Kidney tubule cell (primary cell): ENCODE measurements at places on chromosomes 1 and 21.

- no peak for DNase-seq
Observed at GRCh38 chr1:222759451-222760035, 22.5 kb downstream of the FAM177B start.

GRCh38 chr21:44085491-44086321, 21.5 kb upstream of the PWP2 start:
- no peak for DNase-seq

DNA sequence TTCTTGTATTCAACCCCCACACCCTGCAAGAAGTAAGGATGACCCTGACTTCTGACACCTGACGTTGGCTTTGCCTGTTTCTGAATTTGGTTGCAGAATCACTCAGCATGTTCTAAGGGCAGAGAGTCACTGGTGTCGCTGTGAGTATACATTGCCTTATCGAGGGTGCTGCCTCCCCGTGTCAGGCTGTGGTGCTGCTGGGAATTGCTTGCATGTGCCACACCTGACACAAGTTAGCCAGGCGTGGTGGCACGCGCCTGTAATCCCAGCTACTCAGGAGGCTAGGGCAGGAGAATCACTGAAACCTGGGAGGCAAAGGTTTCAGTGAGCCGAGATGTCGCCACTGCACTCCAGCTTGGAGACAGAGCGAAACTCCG, 45.9 kb downstream of the WDR4 start:
- DNase-seq = peak; percentile 26

GRCh38 chr21:32914424-32915039, 111.2 kb upstream of the OLIG2 start:
- no peak for DNase-seq

DNA sequence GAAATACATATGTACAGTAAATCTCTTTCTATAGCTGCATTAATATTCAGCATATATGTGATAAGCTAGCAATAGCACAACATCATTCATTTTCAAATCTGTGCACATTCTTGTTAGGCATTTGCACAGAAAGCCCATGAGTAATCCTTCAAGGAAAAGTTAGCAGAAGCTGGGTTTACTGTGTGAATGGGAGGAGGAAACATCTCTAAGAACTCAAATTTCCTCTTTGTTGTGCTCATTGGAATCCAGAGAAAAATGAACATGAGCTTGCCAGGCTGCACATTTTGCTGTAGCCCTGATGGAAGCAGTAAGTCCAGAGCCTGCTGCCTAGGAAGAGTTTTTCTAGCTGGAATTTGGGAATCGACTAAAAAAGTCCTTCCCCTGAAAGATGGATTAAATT, 214.2 kb upstream of the FOXD3 start:
- no peak for DNase-seq

DNA sequence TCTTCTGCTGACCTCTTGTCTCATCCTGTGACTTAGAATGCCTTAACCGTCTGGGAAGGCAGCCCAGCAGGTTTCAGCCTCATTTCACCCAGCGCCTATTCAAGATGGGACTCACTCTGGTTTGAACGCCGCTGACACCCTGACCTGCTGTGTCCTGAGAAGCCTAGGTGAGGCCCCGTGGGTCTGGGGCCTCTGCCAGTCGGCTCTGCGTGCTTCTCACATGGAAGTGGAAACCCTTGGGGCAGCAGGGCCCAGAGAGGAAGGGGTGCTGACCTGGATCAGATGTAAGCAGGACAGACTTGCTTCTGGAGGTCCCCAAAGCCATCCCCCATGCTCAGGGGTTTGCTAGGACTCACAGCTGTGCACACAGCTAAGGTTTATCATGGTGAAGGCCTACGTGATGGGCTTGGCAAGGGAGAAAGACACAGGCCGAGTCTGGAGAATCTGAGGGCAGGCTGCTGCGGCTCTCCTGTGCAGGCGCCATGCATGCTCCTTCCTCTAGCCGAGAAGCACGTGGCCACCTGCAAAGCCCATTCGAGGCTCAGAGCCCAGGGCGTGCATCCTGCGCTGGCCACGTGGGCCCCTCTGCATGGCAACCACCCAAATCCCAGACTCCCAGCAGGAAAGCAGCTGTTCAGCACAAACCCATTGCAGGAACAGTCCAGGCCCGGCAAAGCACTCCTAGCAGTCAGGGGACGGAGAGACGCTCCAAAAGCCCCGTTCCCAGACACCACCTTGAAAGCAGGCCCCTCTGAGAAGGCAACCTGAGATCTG, 3.8 kb downstream of the TRPM2 start:
- no peak for DNase-seq

- DNase-seq = no peak
Observed at GRCh38 chr1:170803711-170804110, 131.6 kb upstream of the MROH9 start.

DNA sequence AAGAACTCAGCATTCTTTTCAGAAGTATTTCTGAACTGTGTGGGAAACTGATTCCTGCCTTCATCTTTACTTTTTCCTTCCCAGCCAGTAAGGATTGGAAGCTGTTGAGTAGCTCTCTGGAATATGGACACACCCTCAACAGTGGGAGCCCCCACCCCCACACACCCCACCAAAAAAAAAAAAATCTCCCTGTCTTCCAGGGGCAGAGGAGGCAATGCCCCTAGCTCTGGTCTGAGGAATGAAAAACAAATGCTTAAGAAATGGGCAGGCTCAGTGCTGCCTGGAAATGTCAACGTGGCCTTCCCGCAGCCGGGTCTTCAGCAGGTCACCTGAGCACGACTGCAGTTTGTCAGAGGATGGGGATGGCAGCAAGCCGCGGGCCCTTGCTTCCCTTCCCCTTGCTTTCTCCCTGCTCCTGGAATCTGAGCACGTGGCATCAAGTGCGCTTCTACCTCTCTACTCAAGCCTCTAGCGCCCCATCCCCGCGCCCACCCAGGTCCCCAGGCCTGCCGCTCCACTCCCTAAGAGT, 479 bp downstream of the RGS16 start:
- DNase-seq = peak; percentile 4

DNA sequence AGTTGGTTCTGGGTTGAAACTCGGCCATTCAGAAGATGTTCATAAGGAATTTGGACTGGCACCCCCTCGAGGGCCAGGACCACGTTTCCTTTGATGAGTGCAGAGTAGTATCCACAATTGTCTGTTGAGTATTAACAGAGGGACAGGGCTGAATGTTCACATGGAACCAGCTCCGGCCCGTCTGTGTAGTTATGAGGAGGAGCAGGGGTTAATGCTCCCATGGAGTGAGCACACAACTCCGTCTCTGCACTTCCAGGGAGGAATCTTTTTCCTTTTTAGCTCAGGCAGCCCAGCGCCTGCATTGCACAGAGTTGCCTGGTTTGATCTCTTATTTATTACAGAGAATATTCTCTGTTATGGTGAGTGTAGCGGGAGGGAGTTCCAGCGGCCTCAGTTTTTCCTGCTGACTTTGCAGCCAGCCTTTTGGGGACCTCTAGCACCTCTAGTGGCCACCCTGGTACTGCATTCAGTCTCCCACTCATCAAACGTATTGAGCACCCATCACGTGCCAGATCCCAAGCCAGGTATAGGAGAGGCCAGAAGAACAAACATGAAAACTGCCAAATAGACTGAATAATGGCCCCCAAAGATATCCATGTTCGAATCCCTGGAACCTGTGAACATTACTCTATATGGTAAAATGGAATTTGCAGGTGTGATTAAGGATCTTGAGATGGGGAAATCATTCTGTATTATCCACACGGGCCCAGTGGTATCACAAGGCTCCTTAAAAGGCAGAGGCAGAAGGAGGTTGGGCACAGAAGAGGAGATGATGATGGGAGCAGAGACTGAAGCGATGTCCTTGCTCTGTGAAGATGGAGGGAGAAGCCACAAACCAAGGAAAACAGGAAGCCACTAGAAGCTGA, 167.7 kb upstream of the CSF3R start:
- peak; percentile 57 for DNase-seq

DNA sequence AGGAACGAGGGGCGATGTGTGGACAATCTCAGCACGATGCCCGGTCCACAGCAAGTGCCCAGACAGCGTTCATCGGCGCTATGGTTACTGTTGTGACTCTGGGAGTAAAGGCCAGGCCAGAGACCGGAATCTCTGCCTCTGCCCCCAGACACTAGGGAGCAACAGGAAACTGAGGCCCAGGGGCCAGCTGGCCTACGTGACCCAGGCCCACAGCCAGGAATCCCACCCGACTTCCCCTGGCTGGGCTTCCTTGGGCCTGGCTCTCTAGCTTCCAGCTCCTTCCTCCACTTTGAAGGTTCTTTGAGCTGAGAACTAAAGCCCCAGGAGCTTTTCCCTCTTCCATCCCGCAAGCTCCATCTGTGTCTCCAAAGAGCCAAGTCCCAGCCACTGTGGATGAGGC, 4.6 kb downstream of the LRP8 start:
- no peak for DNase-seq

- DNase-seq = peak; percentile 66
Observed at GRCh38 chr1:210654176-210654981, 325.7 kb downstream of the HHAT start.

DNA sequence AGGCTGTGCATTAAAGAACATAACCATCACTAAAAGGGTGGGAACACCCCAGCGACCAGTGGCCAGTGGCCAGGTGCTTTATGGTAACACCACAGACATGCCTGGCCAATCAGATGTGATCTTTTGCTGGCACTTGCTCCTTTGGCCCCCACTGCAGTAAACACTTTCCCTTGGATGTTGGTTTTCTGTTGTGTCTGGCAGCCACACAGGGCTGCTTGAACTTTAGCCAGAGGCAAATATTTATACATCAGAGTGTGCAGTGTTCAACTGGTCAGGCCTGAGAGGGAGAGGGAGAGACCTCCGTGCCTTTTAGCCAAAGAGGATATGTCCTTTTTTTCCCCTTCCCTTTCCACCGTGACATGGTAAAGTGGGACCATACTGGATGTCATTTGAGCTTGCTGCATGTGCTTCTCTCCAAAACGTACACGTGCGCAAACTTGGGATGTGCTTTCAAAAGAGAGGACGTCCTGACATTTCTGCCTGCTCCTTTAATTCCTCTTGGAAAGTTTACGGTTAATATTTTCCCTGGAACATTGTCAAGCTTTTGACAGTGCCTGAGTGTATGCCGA, 101.2 kb downstream of the NFIA start:
- DNase-seq = no peak

- peak; percentile 72 for DNase-seq
Observed at GRCh38 chr1:214463596-214463995, 87.8 kb downstream of the PTPN14 start.

GRCh38 chr1:48552420-48552819, 80.4 kb upstream of the SPATA6 start:
- DNase-seq = peak; percentile 25

GRCh38 chr1:28066393-28067154, 21.8 kb downstream of the EYA3 start:
- DNase-seq = no peak

DNA sequence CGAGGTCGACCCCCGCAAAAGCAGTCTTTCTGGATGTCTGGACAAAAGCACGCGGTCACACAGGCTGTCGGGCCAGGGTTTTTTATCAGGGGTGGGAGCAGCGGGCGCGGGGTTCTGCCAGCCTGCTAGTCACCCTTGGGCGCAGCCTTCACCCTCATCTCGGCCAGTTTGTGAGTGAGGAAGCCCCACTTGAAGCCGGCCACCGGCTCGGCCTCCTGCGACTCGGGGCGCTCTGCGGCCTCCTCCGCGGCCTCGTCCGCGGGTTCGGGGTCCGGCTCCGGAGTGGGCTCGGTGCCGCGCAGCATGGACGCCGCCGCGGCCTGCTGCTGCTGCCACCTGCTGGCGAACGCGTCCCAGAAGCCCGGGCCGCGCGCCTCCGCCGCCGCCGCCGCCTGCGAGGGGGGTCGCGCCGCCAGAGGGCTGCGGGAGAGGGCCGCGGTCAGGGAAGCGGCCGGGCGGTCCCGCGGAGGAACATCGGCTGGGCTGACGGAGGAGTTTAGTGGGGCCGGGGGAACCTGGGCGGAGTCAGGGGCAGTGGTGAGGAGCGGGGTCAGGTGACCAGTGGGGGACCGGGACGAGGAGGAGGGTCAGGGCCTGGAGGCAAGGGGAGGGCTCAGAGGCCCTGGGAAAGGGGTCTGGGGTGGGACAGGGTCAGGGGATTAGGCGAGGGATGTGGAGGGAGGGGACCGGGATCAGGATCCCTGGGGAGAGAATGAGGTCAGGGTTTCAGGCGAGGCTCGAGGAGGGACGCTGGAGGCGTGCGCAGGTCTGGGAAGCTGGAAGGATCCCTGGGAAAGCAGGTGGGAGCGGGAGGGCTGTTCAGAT, 4.5 kb downstream of the C1orf232 start:
- DNase-seq = peak; percentile 36

DNA sequence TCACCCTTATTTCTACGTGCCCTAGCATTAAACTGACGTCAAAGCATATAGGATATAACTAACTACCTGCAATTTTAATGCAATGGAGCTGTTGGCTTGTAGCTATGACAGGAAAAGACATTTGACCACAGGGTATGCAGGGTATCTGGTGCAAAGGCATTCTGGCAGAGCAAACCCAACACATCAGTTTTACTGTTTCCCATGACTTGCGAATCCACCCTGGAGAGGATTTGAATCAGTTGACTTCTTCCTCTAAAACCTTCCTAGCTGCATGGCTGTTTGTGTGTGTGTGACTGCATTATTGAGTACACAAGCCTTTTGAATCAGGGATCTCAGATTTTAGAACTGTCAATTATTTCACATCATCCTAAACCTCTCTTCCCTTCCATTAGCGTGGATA, 41.7 kb upstream of the SYT14 start:
- peak; percentile 79 for DNase-seq

DNA sequence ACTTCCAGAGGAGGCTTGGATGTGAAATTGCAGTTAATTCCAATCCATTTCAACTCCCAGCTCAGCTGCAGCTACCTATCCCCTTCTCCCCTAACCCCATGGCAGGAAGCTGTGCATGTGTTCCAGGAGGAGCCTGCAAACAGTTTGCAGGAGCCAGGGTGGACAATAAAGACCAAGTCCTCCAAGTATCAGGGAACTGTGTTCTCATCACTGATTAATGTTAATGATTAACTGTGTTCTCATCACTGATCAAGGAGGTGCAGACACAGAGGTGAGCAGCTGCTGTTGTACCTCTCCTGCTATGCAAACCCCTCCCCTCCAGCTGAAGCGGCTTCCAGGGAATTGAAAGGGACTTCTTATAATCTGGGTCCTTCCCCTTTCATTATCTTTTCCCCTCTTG, 19.2 kb downstream of the CLDN19 start:
- DNase-seq = peak; percentile 70

DNA sequence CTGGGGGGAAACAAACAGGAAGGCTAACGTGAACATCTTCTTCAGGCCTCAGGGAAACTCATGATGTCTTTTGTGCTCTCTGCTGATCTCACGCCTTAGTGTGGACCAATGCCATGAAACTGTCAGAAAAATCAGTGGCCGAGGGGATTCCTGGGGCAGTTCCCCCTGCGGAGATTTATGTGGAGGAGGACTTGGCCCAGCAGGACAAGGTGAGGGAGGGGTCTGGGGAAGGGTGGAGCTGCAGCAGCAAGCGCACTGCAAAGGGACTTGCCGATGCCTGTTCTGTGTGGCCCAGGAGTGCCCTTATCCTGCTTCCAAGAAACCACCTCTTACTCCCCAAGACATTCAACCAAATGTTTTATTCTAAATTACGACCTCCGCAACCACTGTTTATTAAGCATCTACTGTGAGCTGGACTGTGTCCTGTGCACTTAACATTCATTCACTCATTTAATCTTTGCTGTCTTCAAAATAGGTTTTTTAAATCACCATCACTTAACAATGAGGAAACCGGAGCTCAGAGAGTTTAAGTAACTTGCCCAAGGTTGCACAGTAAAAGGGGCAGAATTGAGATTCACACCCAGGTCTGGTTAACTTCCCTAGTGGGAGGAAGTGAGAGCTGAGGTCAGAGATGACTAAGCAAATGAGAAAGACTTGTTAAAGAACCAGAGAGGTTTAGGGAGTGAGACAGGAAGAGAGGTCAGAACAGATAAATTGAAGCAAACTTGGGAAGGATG, 49.7 kb downstream of the FHAD1 start:
- DNase-seq = peak; percentile 38

- DNase-seq = no peak
Observed at GRCh38 chr1:26318338-26319064, 743 bp downstream of the CD52 start.

GRCh38 chr1:86753700-86754099, 49.3 kb downstream of the SH3GLB1 start:
- peak; percentile 53 for DNase-seq
